ENCODE measurements at places on chromosomes 7 and 10.
A peak's percentile ranks its signal among the peaks of the same experiment; 100 is the strongest.

- no peaks in the 10 kb centered on the region for H3K4me1 ChIP-seq
- H3K27me3 ChIP-seq: no peaks in the 10 kb centered on the region
- H3K4me3 ChIP-seq: no peak overlapping the region
These were observed 115.4 kb downstream of the SDK1 start for GRCh38 chr7:3416453-3416852.

GRCh38 chr10:11011984-11012383 is 5.7 kb upstream of the CELF2 start:
- H3K27me3 ChIP-seq: peaks cover 2% of the 10 kb centered on the region
- no peaks in the 10 kb centered on the region for H3K36me3 ChIP-seq
- no peak overlapping the region for H3K27ac ChIP-seq

DNA sequence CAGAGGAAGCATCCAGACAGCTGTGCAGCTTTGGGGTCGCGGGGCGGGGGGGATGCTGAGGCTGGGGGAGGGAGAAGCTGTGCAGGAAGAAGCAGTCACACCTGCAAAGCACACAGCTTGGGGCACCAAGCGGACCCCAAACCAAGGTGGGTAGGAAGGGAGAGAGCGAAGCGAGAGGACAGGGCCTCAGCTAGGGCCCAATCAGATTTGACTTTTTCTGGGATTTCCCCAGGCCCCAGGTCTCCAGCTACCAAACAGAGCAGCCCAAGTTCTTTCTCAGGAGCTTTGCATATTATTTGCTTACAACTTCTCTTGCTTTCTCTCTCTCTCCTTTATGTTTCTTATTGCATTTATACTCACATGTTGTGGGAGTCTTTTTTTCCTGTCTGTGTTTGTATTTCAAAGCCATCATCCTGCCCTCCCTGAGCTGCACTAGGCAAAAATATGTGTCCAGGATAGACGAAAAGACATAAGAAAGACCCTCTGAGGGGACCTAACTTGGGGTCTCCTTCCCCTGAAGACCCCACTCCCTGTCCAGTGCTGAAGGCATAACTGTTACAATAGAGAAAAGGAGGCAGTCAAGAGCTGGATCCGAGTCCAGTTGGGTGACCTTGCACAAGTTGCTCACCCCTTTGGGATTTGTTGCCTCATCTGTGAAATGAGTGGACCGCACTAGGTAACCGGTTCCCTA is 50.6 kb upstream of the SMNDC1 start:
- no peaks in the 10 kb centered on the region for H3K27me3 ChIP-seq
- H3K4me1 ChIP-seq: peaks cover 30% of the 10 kb centered on the region
- no peak overlapping the region for H3K27ac ChIP-seq
- H3K4me3 ChIP-seq: no peak overlapping the region

DNA sequence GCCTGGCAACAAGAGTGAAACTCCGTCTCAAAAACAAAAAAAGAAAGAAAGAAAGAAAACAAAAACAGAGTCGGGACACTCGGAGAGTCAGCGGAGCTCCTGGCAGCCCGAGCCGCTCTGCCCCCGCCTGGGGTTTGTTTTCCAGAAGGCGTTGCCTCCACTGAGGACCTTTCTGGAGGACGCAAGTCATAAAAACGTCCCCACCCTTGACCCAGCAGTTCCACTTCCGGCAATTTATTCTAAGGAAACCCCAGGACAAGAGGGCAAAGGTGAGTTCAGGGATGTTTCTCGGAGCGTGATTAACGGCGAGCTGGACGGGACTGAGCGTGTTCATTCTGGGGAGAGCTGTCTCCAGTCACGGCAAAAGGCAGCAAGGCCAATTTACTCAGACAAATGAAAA is 27.0 kb upstream of the SUN1 start:
- H3K4me1 ChIP-seq: peaks cover 3% of the 10 kb centered on the region
- H3K27ac ChIP-seq: no peak overlapping the region
- no peaks in the 10 kb centered on the region for H3K36me3 ChIP-seq
- no peak overlapping the region for H3K4me3 ChIP-seq
- no peak for DNase-seq

DNA sequence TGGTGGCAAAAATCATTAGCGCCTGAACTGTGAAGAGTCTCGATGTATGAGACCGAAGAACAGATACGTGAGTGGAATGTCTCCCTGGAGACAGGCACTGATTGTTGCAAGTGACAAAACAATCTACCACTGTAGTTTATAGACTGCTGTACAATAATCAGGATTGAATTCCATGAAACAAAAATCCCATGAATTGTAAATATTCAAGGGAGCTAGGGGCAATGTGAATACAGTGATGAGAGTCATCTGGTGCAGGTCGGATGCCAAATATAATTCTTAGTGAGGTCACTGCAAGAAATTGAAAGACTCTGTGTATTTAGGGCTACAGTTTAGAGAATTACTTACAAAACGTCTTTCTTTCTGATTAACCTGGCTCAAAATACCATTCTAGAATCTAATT is 594.4 kb upstream of the VSTM2A start:
- no peaks in the 10 kb centered on the region for H3K4me1 ChIP-seq
- no peak overlapping the region for H3K4me3 ChIP-seq
- H3K36me3 ChIP-seq: no peaks in the 10 kb centered on the region
- H3K27ac ChIP-seq: no peak overlapping the region

DNA sequence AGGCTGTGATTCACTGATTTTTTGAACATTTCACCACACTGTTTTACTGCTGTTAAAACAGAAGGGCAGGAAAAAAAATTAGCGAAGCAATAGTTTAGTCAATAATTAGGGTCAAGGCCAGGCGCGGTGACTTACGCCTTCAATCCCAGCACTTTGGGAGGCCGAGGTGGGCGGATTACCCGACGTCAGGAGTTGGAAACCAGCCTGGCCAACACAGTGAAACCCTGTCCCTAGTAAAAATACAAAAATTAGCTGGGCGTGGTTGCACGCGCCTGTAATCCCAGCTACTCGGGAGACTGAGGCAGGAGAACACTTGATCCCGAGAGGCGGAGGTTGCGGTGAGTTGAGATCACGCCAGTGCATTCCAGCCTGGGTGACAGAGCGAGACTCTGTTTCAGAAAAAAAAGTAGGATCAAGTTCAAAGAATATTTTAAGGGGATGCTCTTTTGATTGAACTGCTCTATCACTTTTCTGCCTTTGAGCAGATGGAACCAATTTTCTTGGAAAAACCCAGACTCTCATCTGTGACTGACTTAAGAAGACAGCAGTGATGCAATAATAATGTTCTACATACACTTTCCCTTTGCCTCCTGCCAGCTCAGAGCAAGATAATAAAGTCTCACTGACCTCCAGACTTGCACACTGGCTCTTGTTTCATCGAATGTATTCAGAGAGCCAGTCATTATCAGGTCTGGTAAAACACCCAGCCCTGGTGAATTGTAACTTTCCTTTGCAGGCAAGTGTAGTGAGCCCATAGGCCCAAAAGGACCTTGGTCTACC is 1.6 kb upstream of the PPA1 start:
- peaks cover 4% of the 10 kb centered on the region for H3K4me1 ChIP-seq
- no peak overlapping the region for H3K27ac ChIP-seq
- H3K4me3 ChIP-seq: no peak overlapping the region
- DNase-seq: peak; percentile 79
- no peaks in the 10 kb centered on the region for H3K27me3 ChIP-seq

- DNase-seq: no peak
- H3K4me1 ChIP-seq: no peaks in the 10 kb centered on the region
- H3K27ac ChIP-seq: no peak overlapping the region
These were observed 156.9 kb upstream of the NPSR1 start for GRCh38 chr7:34501156-34501555.

DNA sequence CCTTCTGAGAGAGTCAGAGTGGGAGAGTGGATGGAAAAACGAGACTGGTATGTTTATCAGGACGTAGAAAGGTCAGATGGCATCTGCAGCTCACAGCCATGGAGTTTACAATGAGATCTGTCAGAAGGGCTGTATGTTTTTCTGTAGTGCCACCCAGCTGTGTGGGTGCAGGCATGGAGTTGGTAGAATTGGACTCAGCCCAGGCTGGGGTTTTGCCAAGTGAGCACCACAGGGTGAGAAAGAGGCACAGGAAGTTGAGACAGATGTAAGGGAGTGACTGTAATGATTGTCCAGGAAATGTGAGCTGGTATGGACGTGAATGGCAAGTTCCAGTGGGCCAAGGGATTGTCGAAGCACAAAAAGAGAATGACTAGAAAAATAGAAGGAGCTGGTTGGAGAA is 9.1 kb upstream of the ZYX start:
- no peak overlapping the region for H3K4me3 ChIP-seq
- H3K36me3 ChIP-seq: no peaks in the 10 kb centered on the region
- H3K4me1 ChIP-seq: no peaks in the 10 kb centered on the region
- DNase-seq: no peak
- no peaks in the 10 kb centered on the region for H3K27me3 ChIP-seq

GRCh38 chr7:100080907-100081534 is 502 bp downstream of the ZNF3 start:
- peaks cover 9% of the 10 kb centered on the region for H3K36me3 ChIP-seq
- H3K4me3 ChIP-seq: peak overlapping the region; percentile 93
- DNase-seq: peak; percentile 9
- H3K27me3 ChIP-seq: no peaks in the 10 kb centered on the region
- peaks cover 4% of the 10 kb centered on the region for H3K4me1 ChIP-seq

DNA sequence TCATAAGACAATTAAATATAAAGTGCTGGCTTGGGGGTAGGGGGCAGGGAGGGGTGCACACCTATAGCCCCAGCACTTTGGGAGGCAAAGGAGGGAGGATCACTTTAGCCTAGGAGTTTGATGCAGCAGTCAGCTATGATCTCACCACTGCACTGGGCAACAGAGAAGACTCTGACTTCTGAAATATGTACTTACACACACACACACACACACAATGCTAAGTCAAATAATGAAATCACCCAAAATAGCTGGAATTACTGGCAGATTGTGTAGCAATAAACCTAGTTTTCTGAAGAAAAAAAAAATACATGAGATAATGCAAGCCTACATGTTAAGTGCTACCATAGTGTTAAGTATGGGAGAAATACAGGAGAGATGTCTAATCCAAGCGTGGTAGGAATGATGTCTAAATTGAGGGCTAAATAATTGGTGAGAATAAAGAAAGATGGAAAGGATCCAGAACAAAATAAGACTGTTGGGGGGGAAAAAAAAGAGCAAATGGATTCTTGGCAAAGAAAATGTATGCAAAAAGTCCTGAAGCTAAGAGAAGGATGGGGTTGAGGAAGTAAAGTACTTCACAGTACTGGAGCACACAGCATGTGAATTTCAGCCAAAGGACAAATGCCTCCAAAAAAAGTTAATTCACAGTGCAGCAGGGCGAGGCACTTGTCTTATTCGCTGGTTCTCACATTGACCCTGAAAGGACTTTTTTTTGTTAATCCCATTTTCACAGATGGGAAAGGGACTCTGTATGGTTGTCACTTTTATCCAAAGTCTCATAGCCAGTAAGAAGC is 73.9 kb downstream of the IGF2BP3 start:
- H3K27ac ChIP-seq: no peak overlapping the region
- DNase-seq: peak; percentile 88
- H3K36me3 ChIP-seq: no peaks in the 10 kb centered on the region
- no peaks in the 10 kb centered on the region for H3K27me3 ChIP-seq

DNA sequence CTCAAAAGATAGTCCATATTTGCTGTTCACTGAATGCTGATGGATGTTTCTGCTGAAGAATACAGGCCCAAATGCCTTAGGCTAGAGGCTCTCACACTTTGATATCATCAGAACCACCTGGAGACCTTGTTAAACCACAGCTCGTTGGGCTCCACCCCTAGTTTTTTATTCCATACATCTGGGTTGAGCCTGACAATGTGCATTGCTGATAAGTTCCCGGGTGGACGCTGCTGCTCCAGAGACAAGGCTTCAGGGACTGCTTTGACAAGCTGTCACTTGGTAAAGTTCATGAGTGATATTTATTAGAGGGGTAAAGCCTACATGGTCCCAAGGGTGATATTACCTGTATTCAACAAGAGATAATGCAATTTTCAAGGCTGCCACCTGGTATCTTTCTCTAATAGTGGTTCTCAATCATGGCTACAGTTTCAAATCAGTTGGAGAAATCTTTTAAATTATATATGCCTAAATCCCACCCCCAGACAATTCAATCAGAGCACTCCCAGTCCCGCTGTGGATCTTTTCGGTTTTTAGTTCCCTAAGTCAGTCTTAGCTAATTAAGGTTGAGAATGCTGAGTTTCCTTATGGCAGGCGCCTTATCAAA is 107.1 kb upstream of the GSDME start:
- DNase-seq: no peak
- H3K4me3 ChIP-seq: no peak overlapping the region
- H3K27ac ChIP-seq: no peak overlapping the region

DNA sequence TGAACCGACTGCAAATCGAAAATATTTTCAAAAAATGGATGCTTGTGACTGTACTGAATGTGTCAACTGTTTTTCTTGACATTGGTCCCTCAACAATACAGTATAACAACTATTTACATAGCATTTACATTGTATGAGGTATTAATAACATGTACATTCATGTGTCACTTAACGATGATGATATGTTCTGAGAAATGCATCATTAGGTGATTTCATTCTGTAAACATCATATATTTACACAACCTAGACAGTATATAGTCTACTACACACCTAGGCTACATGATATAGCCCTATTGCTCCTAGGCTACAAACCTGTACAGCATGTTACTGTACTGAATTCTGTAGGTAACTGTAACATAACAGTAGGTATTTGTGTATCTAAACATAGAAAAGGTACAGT is 39.7 kb downstream of the SIRT1 start:
- no peaks in the 10 kb centered on the region for H3K27me3 ChIP-seq
- H3K36me3 ChIP-seq: peaks cover 5% of the 10 kb centered on the region
- H3K27ac ChIP-seq: no peak overlapping the region
- H3K4me1 ChIP-seq: no peaks in the 10 kb centered on the region
- no peak for DNase-seq

- H3K4me3 ChIP-seq: no peak overlapping the region
- no peak for DNase-seq
- H3K4me1 ChIP-seq: no peaks in the 10 kb centered on the region
- H3K36me3 ChIP-seq: no peaks in the 10 kb centered on the region
These were observed 27.4 kb upstream of the ENTPD1 start for GRCh38 chr10:95728526-95728925.

GRCh38 chr10:126129026-126129425 is 232.7 kb downstream of the FANK1 start:
- no peaks in the 10 kb centered on the region for H3K36me3 ChIP-seq
- no peaks in the 10 kb centered on the region for H3K4me1 ChIP-seq
- DNase-seq: no peak
- H3K4me3 ChIP-seq: no peak overlapping the region

DNA sequence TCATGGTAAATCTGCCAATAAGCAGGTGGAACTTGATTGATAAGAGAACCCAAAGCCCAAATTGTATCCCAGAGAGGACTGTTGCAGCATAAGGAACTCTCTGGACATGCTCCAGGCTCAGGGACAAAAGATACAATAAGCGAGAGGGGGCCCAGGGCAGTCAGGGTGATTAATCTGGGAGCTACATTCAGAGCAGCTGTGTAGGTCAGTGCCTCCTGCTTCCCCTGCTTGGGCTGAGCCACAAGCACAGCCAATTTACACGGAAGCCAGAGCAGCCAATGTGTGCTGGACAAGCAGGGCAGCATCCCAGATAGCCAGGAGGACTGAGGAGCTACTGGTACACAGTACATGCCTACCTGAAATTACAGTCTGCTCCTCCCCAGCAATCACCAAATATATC is 24.2 kb downstream of the MYPN start:
- H3K27me3 ChIP-seq: no peaks in the 10 kb centered on the region
- DNase-seq: peak; percentile 51
- H3K4me3 ChIP-seq: no peak overlapping the region
- peaks cover 13% of the 10 kb centered on the region for H3K4me1 ChIP-seq
